ENCODE measurements at places on chromosomes 12 and 14. TPM values are rescaled to one million over a fixed set of nuclear protein-coding genes. Genes with fewer than 3 reads are reported as not detected.

The HELB gene
- 14.5 TPM for total RNA-seq

The NGB gene
- 1.4 TPM for total RNA-seq

The DHRS7 gene
- 66.3 TPM for total RNA-seq

The ACRBP gene
- total RNA-seq = 0.49 TPM

The KRT85 gene
- 0.27 TPM for total RNA-seq

The CCDC177 gene
- 3.7 TPM for total RNA-seq

The MYRFL gene
- total RNA-seq = 1.0 TPM

The SLC10A1 gene
- total RNA-seq = not detected

The FSCB gene
- total RNA-seq = 0.11 TPM
